ENCODE measurements at places on chromosomes 16 and 17.

DNA sequence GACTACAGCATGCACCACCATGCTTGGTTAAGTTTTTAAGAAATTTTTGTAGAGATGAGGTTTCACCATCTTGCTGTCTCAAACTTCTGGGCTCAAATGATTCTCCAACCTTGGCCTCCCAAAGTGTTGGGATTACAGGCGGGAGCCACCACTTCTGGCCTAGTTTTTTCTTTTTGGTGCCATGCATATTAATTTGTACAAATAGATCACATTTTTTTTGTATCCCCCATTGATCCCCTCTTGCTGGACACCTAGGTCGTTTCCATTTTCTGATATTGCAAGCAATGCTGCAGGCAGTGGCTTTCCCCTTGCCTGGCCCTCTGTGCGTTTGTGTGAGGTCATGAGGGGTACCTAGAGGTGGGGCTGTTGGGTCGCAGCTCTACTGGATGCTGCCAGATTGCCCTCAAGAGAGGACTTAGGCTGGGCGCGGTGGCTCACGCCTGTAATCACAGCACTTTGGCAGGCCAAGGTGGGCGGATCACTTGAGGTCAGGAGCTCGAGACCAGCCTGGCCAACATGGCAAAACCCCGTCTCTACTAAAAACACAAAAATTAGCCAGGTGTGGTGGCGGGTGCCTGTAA is 23.8 kb downstream of the RAP1GAP2 start:
- no peak for DNase-seq

DNA sequence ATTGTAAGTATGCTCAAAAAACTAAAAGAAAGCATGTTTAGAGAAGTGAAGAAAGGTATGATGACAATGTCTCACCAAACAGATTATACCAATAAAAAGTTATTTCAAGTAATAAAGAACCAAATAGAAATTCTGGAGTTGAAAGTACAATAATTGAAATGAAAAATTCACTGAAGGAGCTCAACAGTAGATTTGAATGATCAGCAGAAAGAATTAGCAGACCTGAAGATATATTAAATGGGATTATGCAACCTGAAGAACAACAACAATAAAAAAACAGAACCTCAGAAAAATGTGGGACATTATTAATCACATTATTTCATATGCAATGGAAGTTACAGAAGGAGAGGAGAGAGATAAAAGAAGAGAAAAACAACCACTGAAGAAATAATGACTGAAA is 57.6 kb downstream of the ABCA8 start:
- DNase-seq, result no peak

GRCh38 chr17:72661116-72661944 is 431.2 kb downstream of the SLC39A11 start:
- DNase-seq, result no peak

- no peak for DNase-seq
Observed at GRCh38 chr17:46977348-46977747, 1.7 kb downstream of the RPRML start.
